Neural progenitor cell (in vitro differentiated cells): ENCODE measurements at places on chromosomes 5 and 9. TPM values are rescaled to one million over a fixed set of nuclear protein-coding genes. Genes with fewer than 3 reads are reported as not detected.
A peak's percentile ranks its signal among the peaks of the same experiment; 100 is the strongest.

- H3K36me3 ChIP-seq = no peaks in the 10 kb centered on the region
- H3K4me1 ChIP-seq = peaks cover 16% of the 10 kb centered on the region
- H3K27ac ChIP-seq = no peak overlapping the region
- no peaks in the 10 kb centered on the region for H3K27me3 ChIP-seq
Observed at GRCh38 chr5:67182301-67182790, 14.3 kb downstream of the CD180 start.

GRCh38 chr9:21689854-21690253 is 112.6 kb upstream of the MTAP start:
- H3K27ac ChIP-seq = no peak overlapping the region
- no peak for DNase-seq
- H3K4me1 ChIP-seq = peaks cover 6% of the 10 kb centered on the region
- H3K36me3 ChIP-seq = no peaks in the 10 kb centered on the region
- H3K4me3 ChIP-seq = no peak overlapping the region
- H3K27me3 ChIP-seq = no peaks in the 10 kb centered on the region

GRCh38 chr5:155651-156410 is 35.5 kb upstream of the LRRC14B start:
- H3K4me1 ChIP-seq = peaks cover 6% of the 10 kb centered on the region
- H3K27ac ChIP-seq = no peak overlapping the region
- no peak overlapping the region for H3K4me3 ChIP-seq
- DNase-seq = no peak
- no peaks in the 10 kb centered on the region for H3K27me3 ChIP-seq

DNA sequence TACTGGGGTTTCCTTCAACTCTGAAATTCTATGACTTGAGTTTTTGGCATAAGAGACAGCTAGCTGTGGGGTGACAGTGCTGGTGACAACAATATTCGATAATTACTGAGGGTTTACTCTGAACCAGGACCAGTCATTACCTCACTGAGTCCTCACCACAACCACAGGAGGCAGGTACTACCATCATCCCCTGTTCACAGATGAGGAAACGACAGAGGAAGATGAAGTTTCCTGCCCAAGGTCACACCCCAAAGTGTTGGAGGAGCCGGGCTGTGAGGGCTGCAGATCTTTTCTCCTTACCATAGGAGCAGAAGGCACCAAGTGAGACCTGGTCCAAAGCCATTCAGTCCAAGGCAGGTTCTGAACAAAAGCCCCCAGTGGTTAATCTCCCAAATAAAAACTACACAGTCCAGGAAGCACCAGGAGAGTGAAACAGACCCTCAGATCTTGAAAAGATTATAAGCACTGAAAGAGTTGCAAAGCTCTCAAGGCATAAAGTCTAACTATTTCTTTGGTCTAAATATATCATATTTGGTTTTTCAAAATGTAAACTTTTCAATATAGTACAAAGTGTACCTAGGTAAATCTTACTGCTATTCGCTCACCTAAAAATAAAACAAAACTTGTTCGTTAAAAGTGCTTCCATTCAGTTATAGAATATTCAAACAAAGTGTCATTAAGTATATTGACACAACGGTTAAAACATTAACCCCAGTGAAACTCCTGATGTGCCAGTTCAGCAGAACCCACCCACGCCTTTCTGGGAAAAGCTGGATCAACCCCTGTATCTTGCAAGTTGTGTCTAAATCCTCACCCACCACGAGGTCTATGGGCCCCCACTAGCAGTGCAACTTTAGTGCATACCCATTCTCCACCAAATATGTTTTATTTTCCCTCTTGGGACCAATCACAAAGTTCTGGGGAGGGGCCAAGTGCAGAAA is 82.6 kb upstream of the EQTN start:
- H3K36me3 ChIP-seq = no peaks in the 10 kb centered on the region
- H3K4me3 ChIP-seq = no peak overlapping the region
- no peaks in the 10 kb centered on the region for H3K27me3 ChIP-seq
- H3K27ac ChIP-seq = no peak overlapping the region

GRCh38 chr9:38339087-38339486 is 53.4 kb upstream of the ALDH1B1 start:
- H3K27me3 ChIP-seq = no peaks in the 10 kb centered on the region
- H3K36me3 ChIP-seq = no peaks in the 10 kb centered on the region
- H3K4me3 ChIP-seq = no peak overlapping the region
- DNase-seq = no peak
- H3K4me1 ChIP-seq = peaks cover 15% of the 10 kb centered on the region

- H3K36me3 ChIP-seq = no peaks in the 10 kb centered on the region
- H3K4me1 ChIP-seq = no peaks in the 10 kb centered on the region
Observed at GRCh38 chr5:94747371-94747770, 128.9 kb downstream of the SLF1 start.

DNA sequence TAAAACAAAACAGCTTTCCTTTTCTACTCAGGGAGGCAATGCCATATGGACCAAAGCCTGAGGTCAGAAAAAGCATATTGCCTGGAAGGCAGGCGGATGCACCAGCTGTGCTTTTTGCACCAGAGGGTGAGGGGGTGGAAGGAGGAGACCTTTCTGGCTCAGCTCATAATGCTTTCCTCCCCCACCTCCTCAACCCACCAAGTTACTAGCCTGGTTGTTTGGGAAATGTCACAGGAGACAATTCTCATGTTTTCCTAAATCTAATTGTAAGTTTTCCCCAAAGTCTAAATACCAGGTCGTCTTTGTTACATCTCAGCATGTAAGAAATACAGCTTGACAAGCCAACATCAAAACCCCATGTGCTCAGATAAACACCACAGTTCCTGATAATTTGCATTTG is 72.6 kb upstream of the DMRTA1 start:
- no peaks in the 10 kb centered on the region for H3K36me3 ChIP-seq
- peaks cover 29% of the 10 kb centered on the region for H3K4me1 ChIP-seq
- no peak for DNase-seq
- H3K27me3 ChIP-seq = peaks cover 37% of the 10 kb centered on the region
- peak overlapping the region; percentile 8 for H3K27ac ChIP-seq

DNA sequence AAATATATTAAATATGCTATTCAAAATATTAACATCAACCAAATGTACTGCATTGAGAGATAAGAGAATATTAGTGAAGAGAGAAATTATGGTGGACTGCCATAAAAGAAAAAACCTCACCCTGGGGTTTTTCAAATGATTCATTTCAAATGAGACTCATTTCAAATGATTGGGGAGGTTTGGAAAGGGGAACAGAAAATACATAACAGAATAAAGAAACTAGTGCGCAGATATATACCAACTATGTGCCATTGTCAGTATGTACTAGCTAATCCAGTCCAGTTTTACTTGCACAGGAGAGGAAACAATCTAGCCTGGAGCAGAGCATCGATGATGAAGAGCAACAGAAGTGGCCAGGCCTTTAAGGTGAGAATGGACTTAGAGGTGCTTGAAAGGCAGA is 651.6 kb upstream of the RORB start:
- peak overlapping the region; percentile 23 for H3K27ac ChIP-seq
- no peaks in the 10 kb centered on the region for H3K27me3 ChIP-seq
- no peak overlapping the region for H3K4me3 ChIP-seq
- H3K36me3 ChIP-seq = no peaks in the 10 kb centered on the region
- peaks cover 52% of the 10 kb centered on the region for H3K4me1 ChIP-seq

- DNase-seq = no peak
- peaks cover 10% of the 10 kb centered on the region for H3K4me1 ChIP-seq
- H3K36me3 ChIP-seq = no peaks in the 10 kb centered on the region
- no peak overlapping the region for H3K4me3 ChIP-seq
Observed at GRCh38 chr5:20649966-20650365, 662.0 kb upstream of the CDH18 start.

- DNase-seq = no peak
- no peak overlapping the region for H3K27ac ChIP-seq
- H3K27me3 ChIP-seq = no peaks in the 10 kb centered on the region
- H3K4me1 ChIP-seq = no peaks in the 10 kb centered on the region
- no peak overlapping the region for H3K4me3 ChIP-seq
Observed at GRCh38 chr5:105158526-105158925, 1595.9 kb upstream of the NUDT12 start.

GRCh38 chr9:69223605-69224004 is 49.5 kb downstream of the TJP2 start:
- peak; percentile 73 for DNase-seq
- H3K4me3 ChIP-seq = no peak overlapping the region
- no peak overlapping the region for H3K27ac ChIP-seq
- peaks cover 3% of the 10 kb centered on the region for H3K36me3 ChIP-seq

DNA sequence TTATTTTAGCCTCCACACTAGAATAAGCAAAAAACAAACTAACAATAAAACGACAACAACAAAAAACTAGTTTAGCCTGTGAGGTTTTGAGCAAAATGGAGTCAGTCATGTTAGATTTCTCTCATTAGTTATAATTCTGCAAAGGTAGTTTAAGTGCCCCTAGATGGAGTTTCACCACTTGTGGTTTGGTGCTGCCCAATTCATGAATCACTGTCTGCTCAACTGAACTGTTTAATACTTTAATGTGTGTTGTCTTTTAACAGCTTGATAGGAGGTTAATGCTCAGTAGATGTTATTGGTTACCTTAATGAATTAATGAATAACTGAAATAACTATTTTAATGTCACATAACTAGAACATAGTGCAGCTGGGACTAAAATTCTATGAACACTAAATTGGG is 3.5 kb upstream of the PLAA start:
- no peak for DNase-seq
- H3K4me1 ChIP-seq = peaks cover 14% of the 10 kb centered on the region
- no peak overlapping the region for H3K27ac ChIP-seq
- H3K36me3 ChIP-seq = no peaks in the 10 kb centered on the region
- no peak overlapping the region for H3K4me3 ChIP-seq

- DNase-seq = no peak
- no peak overlapping the region for H3K4me3 ChIP-seq
- no peak overlapping the region for H3K27ac ChIP-seq
Observed at GRCh38 chr5:144458216-144458615, 287.5 kb downstream of the KCTD16 start.

- no peak overlapping the region for H3K4me3 ChIP-seq
- no peaks in the 10 kb centered on the region for H3K27me3 ChIP-seq
- no peaks in the 10 kb centered on the region for H3K36me3 ChIP-seq
- DNase-seq = no peak
- peaks cover 6% of the 10 kb centered on the region for H3K4me1 ChIP-seq
- H3K27ac ChIP-seq = no peak overlapping the region
Observed at GRCh38 chr5:30103052-30103451, 1090.4 kb upstream of the CDH6 start.

DNA sequence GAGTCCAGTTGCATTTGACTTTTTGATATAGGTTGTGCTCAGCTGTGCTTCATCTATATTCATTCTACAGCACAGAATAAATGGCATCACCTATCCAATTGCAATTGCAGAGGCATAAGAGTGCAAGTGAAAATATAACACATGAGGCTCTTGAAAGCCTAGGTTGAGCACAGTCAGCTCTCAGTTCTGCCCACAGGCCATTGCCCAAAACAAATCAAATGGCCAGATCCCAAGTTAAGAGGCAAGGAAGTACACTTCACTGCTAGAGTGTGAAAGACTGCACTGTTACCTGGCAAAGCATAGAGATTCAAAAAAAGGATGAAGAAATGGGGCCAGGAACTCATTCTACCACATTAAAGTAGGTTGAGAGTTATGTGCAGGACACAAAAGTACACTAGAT is 305.5 kb upstream of the SEMA6A start:
- no peak for DNase-seq
- no peaks in the 10 kb centered on the region for H3K27me3 ChIP-seq
- no peaks in the 10 kb centered on the region for H3K4me1 ChIP-seq
- no peak overlapping the region for H3K4me3 ChIP-seq
- no peak overlapping the region for H3K27ac ChIP-seq

GRCh38 chr5:162221910-162222309 is 154.3 kb downstream of the GABRG2 start:
- no peaks in the 10 kb centered on the region for H3K36me3 ChIP-seq
- no peaks in the 10 kb centered on the region for H3K27me3 ChIP-seq
- no peaks in the 10 kb centered on the region for H3K4me1 ChIP-seq
- no peak overlapping the region for H3K4me3 ChIP-seq
- H3K27ac ChIP-seq = no peak overlapping the region

DNA sequence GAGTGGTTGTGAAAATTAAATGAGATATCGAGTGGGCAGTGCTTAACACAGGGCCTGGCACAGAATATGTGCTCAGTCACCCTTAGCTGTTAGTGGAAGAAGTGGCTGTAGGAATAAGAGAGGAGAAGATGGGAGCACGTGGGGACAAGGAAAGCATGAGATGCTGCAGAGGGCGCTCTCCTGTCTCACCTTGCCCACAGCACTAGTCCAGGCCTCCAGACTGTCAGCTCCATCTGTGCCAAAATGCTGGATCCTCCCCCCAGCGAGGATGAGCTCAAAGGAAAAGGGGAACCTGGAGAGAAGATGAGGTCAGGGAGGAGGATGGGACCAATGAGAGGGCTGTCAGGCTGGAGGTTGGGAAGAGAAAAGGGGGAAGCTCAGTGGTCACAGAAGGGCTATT is 12.5 kb downstream of the ARAP3 start:
- peaks cover under 1% of the 10 kb centered on the region for H3K36me3 ChIP-seq
- no peak overlapping the region for H3K27ac ChIP-seq
- no peak for DNase-seq
- H3K27me3 ChIP-seq = no peaks in the 10 kb centered on the region
- H3K4me3 ChIP-seq = no peak overlapping the region

- H3K4me3 ChIP-seq = peak overlapping the region; percentile 69
- H3K27me3 ChIP-seq = no peaks in the 10 kb centered on the region
- peaks cover 36% of the 10 kb centered on the region for H3K4me1 ChIP-seq
- no peaks in the 10 kb centered on the region for H3K36me3 ChIP-seq
- DNase-seq = peak; percentile 51
Observed at GRCh38 chr9:37575511-37575914, 667 bp downstream of the FBXO10 start.

GRCh38 chr5:143355710-143356109 is 47.8 kb downstream of the NR3C1 start:
- no peaks in the 10 kb centered on the region for H3K36me3 ChIP-seq
- no peak overlapping the region for H3K27ac ChIP-seq
- no peaks in the 10 kb centered on the region for H3K4me1 ChIP-seq
- DNase-seq = no peak
- H3K4me3 ChIP-seq = no peak overlapping the region

GRCh38 chr5:16477541-16477940 is 11.9 kb upstream of the ZNF622 start:
- H3K4me1 ChIP-seq = no peaks in the 10 kb centered on the region
- H3K27me3 ChIP-seq = no peaks in the 10 kb centered on the region
- no peaks in the 10 kb centered on the region for H3K36me3 ChIP-seq
- no peak overlapping the region for H3K27ac ChIP-seq

DNA sequence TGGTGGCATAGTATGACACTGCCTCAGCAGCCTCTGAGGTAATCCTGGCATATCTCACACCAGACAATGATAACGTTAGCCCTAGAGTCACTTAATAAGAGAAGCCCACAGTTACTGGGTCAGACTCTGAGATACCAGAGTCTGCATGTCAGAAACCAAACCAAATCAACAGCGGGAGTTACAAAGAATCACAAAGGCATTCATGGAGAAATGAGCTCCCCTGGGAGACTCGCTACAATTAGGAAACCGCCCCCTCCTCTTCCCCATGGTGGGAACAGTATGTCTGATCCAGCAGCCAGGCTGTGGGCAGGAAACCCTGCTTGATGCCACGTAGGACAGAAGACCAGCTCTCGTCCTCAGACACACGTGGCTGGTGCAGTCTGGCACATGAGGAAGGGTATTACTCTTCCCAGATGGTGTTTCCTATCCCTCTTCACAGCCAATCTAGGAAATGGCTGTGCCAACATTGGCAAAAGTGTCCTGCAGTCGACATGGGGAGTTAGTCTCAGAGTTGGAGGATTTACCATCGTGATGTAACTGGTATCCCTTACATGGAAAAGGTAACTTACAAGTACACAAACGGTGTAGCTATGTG is 485.4 kb downstream of the ZNF608 start:
- H3K4me1 ChIP-seq = peaks cover 46% of the 10 kb centered on the region
- DNase-seq = peak; percentile 20
- H3K4me3 ChIP-seq = no peak overlapping the region
- H3K36me3 ChIP-seq = no peaks in the 10 kb centered on the region

- H3K27ac ChIP-seq = no peak overlapping the region
- H3K4me1 ChIP-seq = no peaks in the 10 kb centered on the region
- H3K27me3 ChIP-seq = no peaks in the 10 kb centered on the region
- no peaks in the 10 kb centered on the region for H3K36me3 ChIP-seq
Observed at GRCh38 chr5:862367-863243, 11.8 kb upstream of the ZDHHC11 start.

The CDH18 gene
- total RNA-seq = 0.22 and 0.58 TPM in 2 replicates

The TMEM215 gene
- not detected in 2 replicates for total RNA-seq

The SLC6A19 gene
- not detected in 2 replicates for total RNA-seq
